Stimulated activated CD4-positive, alpha-beta T cell treated with anti-CD3 and anti-CD28 coated beads, Interleukin-4, amount 100 ng/mL, for 4 hours (primary cell): ENCODE measurements at places on chromosomes 6 and 20.
A peak's percentile ranks its signal among the peaks of the same experiment; 100 is the strongest.

DNA sequence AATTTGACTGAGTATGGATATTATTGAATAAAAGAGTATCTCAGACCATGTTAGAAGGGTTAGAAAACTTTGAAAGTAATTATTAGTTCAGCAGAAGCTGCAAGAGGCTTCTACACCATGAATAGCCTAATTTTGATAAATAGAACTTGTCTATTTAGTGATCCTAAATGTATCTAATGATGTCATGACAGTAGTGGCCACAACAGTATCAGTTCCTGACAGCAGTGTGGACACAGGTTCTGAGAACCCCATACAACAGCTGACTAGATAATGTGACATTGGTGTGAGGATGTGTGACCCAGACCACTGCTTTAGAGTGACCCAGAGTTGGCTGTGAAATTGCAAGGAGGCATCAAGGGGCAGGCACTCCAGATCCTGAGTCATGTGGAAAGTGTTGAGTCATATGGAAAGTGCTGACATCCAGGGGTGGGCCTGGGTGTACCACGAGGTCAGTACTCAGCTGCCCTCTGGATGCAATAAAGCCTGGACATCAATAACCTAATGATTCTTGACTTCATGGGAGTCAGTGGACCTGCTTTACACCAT, 754.7 kb downstream of the DHX35 start:
- no peak for DNase-seq

- peak; percentile 29 for DNase-seq
These were observed 1.1 kb upstream of the MYB start for GRCh38 chr6:135179920-135180541.

- no peak for DNase-seq
These were observed 31.5 kb upstream of the ADTRP start for GRCh38 chr6:11810039-11810541.

DNA sequence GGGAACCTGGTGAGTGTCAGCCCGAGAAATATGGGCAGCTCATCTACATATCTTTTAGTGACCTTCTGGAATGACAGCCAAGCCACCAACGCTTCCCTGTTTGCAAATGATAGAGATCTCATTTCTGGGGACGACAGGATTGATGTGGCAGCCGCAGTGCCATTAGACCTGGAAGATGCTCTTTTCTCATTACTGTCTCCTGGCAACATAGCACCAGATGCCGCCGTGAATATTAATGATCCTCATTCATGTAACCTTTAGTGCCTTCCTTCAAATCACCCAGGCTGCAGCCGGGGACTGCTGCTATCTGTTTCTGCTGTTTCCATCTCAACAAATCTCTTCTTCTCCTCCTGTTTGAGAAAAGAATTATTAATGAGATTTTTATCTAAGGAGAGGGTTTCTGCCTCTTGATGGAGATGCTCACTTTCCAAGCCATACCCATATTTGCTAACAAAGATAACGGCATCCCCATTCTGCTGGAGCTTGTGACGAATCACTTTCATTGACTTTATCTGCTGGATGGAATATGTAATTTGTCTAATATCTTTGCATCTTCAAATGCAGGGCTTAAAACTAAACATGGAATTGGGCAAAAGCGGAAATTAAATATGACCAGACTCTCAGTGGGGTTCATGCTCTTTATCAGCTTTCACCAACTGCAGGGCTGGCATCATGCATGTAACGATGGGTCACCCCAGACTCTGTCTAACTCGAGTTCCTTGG, 74.8 kb upstream of the KIF16B start:
- DNase-seq = no peak

DNA sequence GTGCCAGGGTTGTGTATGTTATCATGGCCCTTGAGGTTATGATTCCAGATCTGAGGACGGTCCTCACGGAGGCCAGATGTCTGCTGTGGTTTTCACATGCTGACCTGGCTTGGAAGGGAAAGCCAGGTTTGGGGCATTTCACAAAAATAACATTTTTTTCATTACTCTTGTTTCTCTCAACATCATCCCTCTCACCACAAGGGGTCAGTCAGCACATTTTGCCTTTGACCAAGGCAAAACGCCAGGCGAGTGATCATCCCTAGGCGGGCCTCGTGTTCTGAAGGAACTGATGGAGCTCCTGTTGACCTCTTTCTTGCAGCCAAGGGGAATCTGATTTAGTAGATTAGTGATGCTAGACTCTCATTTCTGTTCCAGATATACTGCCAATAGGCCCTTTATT, 133.5 kb downstream of the TBC1D7 start:
- DNase-seq = no peak

GRCh38 chr6:70166088-70166958, 136.6 kb downstream of the COL9A1 start:
- no peak for DNase-seq

DNA sequence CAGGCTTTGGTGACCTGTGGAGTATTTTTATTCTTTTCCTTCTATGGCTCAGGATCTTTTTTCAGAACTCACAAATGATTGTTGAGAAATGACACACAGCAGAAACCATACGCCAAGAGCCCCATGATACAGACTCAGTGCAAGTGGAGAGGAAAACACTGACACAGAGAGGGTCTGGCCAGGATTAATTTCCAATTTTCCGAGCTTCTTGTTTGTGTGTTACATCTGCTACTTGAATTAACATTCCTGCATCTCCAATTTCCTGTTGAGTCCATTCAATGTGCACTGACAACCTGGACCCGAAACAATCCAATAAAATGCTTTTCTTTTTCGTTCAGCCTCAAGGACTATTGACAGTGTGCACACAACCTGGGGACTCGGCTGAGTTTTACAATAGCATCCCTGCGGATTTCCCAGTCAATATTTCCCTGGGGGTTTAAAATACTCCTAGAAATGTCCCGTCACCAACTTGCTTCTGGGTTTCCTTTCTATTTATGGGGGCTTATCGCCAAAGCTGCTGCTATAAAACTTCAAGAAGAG, 4.9 kb upstream of the MLN start:
- DNase-seq = no peak

GRCh38 chr6:3355358-3356055, 96.8 kb downstream of the PSMG4 start:
- peak; percentile 14 for DNase-seq

GRCh38 chr6:41791305-41791704, 3.8 kb downstream of the TOMM6 start:
- no peak for DNase-seq
